ENCODE measurements at places on chromosomes 2 and 18. TPM values are rescaled to one million over a fixed set of nuclear protein-coding genes. Genes with fewer than 3 reads are reported as not detected.

The BOLL gene
- total RNA-seq, result 0.14 TPM

The RPRM gene
- not detected for total RNA-seq

The PRKAG3 gene
- not detected for total RNA-seq

The GALNT1 gene
- 82.7 TPM for total RNA-seq

The TNFRSF11A gene
- 59.3 TPM for total RNA-seq

The KCNK3 gene
- total RNA-seq, result 11.0 TPM

The MROH2A gene
- not detected for total RNA-seq

The SULT1C4 gene
- 0.55 TPM for total RNA-seq

DNA sequence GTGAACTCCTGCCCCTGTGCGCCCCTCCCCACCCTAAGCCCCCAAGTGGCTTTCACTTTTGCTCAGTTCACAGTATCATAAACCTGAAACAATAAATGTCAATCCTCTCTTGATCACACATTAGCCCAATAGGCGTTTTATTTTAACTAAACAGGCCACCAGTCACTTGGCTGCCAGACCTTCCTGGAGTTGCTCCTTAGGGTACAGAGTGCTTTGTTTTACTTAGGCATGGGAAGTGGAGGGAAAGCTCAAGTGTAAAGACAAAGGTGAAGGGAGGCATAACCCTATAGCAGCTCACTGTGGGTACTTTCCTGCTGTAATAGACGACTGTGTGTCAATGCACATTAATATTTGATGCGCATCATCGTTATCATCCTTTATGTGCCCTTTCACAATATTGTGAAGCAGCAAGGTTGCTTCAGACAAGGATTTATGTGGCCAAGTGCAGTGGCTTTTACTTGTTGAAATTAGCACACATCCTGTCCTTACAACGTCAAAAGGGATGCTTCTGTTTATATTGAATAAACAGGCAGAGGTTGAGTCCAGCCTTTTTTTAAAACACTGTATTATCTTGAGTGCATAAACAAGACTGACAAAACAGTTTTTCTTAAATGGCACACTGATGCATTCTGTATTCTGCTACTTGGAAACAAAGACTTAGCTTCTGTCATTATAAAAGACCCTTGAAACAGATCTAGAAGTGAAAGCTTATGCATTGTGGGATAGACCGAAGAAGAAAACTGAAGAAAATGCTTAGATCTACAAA is 168.5 kb downstream of the TMEFF2 start:
- DNase-seq, result no peak

GRCh38 chr2:121707344-121707919 is 29.2 kb downstream of the NIFK start:
- DNase-seq, result no peak

DNA sequence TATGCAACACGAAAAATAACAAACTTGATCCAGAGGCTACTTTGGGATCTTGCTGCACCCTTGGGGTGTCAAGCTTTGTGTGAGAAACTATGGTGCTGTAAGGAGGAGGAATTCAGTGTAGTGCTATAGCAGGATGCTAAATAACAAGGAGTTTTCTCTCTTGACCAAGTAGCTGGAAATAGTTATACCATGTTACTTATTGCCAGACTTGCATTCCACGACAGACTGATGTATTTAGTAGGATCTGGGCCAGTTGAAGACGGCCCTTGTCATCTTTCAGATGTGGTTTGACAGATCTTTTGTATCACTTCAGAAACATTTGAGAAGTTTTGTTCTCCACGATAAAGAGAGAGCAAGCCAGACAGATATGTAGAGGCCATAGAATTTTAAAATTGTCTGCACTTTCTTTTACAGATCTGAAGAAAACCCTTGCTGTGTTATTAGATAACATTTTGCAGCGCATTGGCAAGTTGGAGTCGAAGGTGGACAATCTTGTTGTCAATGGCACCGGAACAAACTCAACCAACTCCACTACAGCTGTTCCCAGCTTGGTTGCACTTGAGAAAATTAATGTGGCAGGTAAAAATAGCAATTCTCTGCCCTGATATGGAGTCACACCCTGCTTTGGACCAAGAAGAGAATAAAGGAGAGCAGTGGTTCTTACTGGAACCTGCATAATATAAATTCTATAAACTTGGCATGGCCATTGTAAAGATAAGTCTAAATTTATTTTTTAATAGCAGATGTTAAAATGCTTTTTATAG is 16.3 kb downstream of the MGAT5 start:
- DNase-seq, result no peak

DNA sequence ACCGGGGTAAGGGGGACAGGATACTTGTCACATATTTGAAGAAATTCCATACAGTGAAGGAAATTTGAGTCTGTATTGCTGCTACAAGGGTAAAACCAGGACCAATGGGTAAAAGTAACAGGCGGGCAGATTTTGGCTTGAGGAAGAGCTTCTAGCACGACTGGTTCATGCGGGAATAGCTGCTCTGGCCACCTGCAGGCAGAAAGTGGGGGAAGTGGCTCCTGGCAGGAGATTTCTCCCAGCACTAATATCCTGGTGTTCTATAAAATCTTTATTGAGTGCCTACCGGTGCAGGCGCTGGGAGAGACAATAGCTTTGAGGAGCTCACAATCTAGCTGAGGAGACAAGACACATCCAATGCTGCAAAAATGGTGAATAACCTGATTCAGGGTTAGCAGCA is 198.5 kb downstream of the LOXHD1 start:
- DNase-seq, result no peak

- DNase-seq, result no peak
These were observed 155.8 kb downstream of the ZNF516 start for GRCh38 chr18:76339246-76339620.

GRCh38 chr2:128166746-128167353 is 75.8 kb downstream of the UGGT1 start:
- no peak for DNase-seq
